ENCODE measurements at places on chromosomes 6 and 20.

DNA sequence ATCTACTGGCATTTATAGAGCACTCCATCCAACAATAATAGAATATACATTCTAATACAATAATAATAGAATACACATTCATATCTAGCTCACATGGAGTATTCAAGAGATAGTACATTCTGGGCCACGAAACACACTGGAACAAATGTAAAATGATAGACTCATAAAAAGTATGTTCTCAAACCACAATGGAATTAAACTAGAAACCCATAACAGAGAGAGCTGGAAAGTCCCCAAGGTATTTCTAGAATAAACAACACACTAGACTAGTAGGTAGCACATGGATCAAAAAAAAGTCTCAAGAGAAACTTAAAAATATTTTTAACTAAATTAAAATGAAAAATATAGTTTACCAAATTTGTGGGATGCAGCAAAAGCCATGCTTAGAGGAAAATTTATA lies 9.1 kb upstream of the TP53TG5 start:
- DNase-seq = no peak

DNA sequence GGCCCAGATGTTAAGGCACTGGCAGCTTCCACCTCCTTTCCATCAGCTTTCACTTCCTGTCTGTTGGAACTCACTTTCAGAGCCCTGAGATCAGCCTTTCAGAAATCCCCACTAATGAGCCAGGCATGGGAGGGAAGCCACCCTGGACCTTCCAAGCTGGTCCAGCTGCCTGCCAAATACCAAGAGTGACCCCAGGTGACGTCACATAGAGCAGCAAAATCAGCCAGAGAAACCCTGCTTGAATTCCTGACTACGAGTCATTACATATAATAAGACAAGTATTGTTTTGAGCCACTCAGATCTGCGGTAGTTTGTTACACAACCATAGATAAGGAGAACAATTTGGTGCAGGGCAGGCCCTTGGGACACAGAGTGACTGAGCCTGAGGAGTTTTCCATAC lies 556.0 kb upstream of the JAG1 start:
- DNase-seq = no peak

DNA sequence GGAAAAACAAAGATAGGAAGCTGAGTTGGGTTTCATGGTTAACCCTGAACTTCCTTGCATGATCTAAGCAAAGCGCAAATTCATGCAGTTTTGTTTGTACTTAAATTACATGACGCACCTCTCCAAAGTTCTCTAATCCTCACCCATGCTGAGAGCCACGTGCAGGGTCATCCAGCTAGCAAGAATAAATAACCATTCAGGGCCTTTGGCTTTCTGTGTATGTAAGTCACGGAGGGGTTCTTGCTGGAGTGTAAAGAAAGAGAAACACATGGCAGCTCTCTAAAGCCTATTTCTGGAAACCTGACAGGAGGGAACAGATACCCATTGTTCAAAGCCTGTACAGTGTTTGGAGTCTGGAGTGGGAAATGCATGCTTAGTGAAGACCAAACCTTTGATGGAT lies 171.7 kb upstream of the CCN2 start:
- DNase-seq = no peak

GRCh38 chr6:89649682-89650081 lies 11.1 kb upstream of the LYRM2 start:
- DNase-seq = no peak

- peak; percentile 88 for DNase-seq
Measured at GRCh38 chr6:1604158-1605003, 5.3 kb upstream of the FOXC1 start.

- no peak for DNase-seq
Measured at GRCh38 chr6:62707156-62707555, 421.1 kb upstream of the KHDRBS2 start.

DNA sequence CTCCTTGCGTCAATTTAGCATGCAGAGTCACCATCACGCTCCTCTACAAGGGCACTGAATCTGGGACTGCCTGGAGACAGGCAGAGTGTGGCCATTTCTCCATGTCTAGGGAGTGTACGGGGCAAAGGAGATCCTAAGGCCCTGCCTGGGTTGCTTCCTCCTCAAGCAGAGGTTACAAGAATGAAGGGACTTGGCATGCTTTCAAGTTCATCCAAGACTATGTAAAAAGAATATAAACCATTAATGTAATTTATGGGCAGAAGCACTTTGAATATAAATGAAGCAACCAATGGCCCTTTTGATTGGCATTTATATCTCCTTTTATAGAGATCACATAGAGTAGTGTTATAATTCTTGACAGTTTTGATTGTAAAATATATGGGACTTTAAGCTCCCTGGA lies 137.5 kb downstream of the BTBD3 start:
- no peak for DNase-seq

GRCh38 chr6:44655412-44656342 lies 268.2 kb downstream of the CDC5L start:
- DNase-seq = peak; percentile 86

DNA sequence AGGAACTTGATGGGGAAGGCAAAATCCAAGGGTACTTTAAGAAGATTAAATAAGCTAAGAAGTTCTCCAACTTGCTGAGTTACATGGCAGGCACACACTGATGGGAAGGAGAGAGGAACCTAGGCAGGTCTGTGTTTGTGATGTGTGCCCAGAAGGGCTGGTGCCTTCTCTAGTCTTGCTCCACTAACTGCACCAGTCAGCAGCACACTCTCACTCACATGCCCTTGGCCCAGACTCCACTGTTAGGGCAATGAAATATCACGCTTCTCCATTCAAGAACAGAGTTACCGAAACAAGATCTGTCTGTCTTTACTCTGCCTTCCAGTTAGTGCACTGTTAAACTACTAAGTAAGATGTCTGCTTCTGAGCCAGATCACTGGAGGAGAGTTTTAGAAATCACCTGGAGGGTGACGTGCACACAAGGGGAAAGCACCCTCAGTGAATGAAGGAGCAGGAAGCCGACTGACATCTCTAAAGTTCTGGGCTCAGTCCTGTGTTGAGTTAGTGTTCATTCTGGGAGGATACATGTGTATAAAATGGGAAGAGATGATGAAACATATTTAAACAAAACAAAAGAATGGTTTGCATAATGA lies 251.1 kb downstream of the FOXC1 start:
- DNase-seq = no peak

- no peak for DNase-seq
Measured at GRCh38 chr20:16864963-16865362, 116.8 kb downstream of the OTOR start.

DNA sequence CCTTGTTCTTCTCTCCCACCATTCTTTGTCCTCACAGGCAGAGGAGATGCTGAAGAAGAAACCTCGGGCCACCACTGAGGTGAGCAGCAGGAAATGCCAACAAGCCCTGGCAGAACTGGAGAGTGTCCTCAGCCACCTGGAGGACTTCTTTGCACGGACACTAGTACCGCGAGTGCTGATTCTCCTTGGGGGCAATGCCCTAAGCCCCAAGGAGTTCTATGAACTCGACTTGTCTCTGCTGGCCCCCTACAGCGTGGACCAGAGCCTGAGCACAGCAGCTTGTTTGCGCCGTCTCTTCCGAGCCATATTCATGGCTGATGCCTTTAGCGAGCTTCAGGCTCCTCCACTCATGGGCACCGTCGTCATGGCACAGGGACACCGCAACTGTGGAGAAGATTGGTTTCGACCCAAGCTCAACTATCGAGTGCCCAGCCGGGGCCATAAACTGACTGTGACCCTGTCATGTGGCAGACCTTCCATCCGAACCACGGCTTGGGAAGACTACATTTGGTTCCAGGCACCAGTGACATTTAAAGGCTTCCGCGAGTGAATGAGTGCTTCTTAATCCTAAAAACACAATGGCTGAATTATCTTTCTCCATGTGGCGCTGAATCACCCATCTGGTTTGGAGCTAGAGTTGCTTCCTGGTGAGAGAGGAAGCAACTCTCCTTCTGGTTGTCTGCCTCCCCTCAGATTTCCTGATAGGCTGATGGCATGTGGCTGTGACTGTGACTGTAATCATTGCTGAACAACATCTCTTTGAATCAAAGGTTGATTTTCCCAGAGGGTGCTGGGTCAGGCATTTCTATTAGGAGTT lies 4.6 kb downstream of the MAD2L1BP start:
- DNase-seq = no peak

GRCh38 chr6:128836761-128837160 lies 46.2 kb upstream of the LAMA2 start:
- no peak for DNase-seq

GRCh38 chr20:11302436-11302835 lies 615.3 kb upstream of the BTBD3 start:
- no peak for DNase-seq

GRCh38 chr6:164066766-164067165 lies 652.2 kb downstream of the QKI start:
- no peak for DNase-seq

DNA sequence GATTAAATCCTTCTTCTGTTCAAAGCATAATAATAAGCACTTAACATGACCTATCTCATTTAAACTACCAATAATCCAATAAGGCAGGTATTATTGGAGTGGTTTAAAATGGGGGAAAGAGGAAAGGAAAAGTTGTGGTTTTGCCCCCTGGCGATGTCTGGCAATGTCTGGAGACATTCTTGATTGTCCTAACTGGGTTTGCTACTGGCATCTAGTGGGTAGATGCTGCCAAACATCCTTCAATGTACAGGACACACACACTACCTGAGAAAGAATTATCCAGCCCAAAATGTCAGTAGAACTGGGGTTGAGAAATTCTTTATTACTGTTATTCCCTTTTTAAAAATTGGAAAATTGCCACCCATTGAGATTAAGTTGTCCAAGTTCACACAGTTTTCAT lies 25.2 kb upstream of the SRSF6 start:
- DNase-seq = no peak

DNA sequence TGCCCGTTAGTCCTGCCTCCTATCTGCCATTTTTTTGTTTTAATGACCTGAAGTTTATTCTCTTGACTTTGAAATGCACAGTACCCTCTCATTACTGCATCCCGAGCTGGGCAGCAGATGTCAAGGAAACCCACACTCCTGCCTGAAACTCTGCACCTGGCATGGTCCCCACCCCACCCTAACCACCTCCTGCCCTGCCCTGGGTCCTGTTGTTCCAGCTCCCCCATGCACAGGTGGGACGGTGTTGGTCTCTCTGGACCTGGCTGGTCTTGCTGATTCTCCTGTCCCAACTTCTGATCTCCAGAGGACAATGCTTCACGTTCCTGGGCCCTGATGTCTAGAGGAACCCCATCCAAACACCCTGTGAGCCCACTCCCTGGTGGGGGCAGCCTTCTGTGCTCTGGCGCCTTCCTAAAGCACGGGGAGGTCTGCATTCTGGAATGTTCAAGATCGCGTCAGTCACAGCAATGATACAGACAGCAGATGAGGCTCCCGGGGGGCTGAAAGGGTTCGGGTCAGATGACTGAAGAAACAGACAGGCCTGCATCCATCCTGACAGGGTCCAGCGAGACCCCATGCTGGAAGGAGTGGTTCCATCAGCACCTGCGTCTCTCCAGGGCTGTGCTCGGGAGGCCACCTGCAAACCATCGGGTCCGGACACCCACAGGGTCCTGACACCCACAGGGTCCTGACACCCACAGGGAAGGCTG lies 73.6 kb downstream of the ERMARD start:
- DNase-seq = no peak

DNA sequence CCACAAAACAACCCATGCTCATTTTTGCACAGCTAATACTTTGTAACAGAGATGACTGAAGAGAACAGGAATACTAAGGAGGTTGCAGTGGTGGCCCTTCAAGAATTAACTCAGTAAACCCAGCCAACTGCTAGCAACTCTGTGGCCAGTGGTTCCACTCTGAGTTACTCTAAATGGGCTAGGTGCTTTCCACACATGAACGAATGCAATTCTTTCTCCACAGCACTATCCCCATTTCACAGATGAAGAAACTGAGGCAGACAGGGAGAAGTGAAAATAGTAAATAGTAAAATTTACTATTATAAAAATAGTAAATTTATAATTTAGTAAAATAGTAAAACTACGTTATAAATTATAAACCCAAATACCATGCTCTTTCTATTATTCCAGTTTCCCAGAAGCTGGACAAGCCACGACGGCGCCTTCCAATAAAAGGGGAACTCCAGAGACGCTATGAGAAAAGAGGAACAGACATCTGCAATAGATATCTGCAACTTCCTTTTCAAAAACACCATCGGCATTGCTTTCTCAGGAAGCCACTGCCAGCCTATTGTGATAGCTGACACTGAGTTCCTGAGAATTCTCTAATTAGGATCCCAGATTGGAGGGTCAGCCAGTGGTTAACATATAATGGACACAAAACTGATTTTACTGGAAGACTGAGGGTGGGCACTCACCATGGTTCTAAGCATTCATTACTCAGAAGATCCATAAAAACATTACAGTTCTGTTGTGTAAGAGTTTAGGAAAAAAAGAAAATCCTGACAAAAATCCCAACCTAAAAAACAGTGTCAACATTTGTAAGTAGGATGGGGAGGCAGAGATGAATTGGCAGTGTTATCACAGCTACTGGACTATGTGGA lies 16.2 kb downstream of the FKBP1A start:
- no peak for DNase-seq

GRCh38 chr6:22880686-22881433 lies 311.5 kb downstream of the HDGFL1 start:
- DNase-seq = no peak

GRCh38 chr6:169862043-169862891 lies 110.8 kb downstream of the ERMARD start:
- DNase-seq = peak; percentile 33

- DNase-seq = no peak
Measured at GRCh38 chr6:280775-281468, 11.4 kb upstream of the DUSP22 start.

- DNase-seq = no peak
Measured at GRCh38 chr6:53284901-53285300, 63.8 kb downstream of the ELOVL5 start.

GRCh38 chr6:134902074-134902861 lies 47.6 kb downstream of the ALDH8A1 start:
- no peak for DNase-seq

DNA sequence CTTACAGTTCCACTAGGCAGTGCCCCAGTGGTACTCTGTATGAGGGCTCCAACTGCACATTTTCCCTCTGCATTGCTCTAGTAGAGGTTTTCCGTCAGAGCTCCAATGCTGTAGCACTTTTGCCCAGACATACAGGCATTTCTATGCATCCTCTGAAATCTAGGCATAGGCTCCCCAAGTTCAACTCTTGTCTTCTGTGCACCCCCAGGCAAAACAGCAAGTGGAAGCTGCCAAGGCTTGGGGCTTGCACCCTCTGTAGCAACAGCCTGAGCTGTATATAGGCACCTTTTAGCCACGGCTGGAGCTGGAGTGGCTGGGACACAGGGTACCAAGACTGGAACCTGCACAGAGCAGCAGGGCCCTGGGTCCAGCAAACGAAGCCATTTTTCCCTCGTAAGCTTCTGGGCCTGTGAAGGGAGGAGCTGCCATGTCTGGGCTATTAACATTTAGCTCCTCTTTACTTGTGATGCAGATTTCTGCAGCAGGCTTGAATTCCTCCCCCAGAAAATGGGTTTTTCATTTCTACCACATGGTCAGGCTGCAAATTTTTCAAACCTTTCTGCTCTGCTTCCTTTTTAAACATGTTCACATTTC lies 596.2 kb upstream of the ADGRB3 start:
- DNase-seq = no peak

Data from cardiac septum (tissue), 1 donor.